ENCODE measurements at places on chromosomes 3 and 15.

DNA sequence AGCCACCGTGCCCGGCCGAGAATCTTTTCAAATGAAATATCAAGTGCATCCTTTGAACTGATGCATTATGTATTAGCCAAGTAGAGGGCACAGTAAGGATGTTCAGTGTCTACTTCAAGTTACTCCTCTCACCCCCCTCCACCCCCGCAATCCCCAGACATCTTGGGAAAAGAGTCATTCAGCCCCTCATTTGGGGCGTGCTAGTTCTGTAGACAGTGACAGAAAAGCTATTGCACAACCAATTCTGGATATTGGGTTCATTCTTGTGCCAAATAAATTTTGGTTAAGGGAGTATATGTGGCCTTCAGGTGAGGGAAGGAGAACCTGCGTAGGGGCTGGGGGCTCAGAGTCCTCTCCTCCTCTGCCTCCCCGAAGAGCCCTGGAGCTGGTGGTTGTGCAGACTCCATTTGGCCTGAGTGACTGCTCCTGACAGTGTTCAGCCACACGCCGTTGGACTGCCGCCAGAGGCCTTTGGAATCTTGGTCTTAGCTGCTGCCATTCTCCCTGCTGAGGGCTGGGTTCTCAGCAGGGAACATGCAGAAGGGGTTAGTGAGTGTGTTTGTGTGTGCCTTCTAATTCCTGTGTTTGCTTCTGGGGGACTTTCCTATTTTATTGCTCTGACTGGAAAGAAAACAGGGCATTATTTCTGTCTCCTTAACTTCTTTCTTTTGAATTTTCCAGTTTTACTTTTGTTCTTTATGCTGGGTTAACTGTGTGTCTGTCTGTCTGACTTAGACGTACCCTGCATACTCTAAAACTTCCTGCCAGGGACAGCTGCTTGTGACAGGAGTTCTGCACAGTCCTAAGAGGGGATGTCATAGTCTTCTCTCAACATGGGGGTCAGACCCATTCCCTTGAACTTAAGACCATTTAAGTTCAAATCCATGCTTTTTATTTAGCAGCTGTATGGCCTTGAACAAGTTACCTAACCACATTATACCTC, 21.0 kb downstream of the RARB start:
- DNase-seq: no peak

DNA sequence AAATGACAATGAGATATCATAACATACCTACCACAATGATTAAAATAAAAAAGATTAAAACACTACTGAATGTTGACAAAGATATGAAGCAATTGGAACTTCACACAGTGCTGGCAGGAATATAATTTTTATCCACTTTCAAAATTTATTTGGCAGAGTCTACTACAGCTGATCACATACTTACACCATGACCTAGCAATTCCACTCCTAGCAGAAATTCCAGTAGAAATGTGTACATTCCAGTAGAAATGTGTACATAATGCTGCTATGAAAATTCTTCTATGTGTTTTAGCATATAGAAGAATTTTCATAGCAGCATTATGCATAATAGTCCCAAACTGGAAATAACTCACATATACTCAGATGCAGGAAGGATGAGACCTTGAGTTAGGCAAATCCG, 43.5 kb downstream of the IFT57 start:
- no peak for DNase-seq

- DNase-seq: no peak
These were observed 66.2 kb downstream of the RASA2 start for GRCh38 chr3:141553055-141553454.

GRCh38 chr3:144032531-144033239, 61.1 kb downstream of the DIPK2A start:
- DNase-seq: no peak

DNA sequence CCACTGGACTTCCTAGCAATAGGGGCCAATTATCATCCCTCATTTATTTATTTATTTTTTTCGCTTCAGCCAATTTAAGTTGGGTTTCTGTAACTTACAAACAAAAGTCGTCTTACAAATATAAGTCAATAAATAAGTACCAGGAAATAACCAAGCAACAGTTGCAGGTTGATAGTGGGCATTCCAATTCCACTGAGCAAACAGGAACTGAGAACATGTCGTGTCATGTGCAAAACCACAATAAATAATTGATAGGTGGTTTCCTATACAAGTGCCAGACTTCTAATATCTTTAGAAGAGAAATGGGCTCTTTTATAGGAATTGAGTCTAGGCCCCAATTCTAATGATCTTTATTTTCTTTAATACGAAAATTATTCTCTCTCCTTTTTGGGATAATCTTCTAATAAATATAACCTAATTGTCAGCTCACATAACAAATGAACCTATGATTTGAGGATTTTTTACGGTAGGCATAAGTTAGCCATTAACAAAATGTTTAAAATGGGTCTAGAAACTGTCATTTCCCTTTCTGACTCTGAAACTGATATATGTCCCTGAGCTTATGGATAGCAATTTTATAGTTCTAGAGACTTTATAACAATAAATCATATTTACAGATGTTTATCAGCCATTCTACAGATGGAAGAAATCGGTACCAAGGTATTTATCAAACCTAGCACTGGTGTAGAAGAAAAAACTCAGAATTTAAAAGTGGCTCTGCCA, 571.8 kb downstream of the FOXP1 start:
- DNase-seq: peak; percentile 75

DNA sequence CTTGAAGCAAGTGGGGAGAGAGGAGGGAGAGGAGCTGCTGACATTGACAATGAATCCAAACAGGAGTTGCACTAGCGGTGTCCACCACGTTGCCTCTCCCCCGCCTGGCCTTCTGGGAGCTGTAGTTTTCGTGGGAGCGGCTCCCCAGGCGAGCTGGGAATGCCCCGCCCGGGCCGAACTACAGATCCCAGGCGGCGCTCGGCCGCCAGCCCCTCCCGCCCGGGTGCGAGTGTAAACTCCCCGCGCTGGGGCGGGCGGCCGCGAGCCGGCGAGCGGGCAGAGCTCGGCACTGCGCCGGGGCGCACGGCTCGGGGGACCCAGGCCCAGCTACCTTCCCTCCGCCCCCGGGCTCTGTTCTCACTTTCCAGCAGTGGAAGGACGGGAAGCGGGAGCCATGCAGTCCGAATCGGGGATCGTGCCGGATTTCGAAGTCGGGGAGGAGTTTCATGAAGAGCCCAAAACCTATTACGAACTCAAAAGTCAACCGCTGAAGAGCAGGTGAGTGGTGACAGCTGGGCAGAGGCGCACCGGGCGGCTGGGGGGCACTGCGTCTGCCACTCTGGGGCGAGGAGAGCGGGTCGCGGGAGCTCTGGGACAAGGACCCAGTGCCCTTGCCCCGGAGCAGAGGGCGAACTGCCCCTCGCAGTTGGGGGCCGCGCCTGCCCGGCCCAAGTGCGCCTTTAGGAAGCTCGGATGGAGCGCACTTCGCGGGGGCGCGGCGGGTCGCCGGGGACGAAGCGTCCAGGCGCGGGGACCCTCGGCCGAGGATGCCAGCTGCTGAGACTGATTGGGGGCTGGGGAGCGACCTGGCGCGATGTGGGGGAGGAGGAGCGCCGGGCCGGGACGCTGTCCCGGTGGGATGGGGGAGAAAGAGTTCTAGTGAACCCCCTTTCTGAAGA, at the start of gene MITF:
Gene MITF (plus strand): TSS at position 261 of the 899 bp plus-strand sequence. CDS start 134 bp downstream, at position 395.
- DNase-seq: peak; percentile 34

DNA sequence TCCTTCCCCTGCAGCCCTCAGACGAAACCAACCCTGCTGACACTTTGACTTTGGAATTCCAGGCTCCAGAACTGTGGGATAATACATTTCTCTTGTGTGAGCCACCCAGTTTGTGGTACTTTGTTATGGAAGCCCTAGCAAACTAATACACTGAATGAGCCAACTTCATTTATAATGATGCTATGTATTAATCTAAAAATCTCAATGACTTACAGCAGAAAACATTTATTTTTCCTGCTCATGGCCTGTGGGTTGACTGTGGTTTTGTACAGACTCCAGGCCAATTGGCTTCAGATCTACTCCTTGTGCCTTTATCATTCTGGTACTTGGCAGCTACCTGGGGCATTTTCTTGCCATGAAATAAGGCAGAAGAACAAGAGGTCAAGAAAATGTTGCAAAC, 152.4 kb downstream of the EBLN2 start:
- DNase-seq: no peak

- no peak for DNase-seq
These were observed 201.4 kb upstream of the STT3B start for GRCh38 chr3:31331278-31331677.

DNA sequence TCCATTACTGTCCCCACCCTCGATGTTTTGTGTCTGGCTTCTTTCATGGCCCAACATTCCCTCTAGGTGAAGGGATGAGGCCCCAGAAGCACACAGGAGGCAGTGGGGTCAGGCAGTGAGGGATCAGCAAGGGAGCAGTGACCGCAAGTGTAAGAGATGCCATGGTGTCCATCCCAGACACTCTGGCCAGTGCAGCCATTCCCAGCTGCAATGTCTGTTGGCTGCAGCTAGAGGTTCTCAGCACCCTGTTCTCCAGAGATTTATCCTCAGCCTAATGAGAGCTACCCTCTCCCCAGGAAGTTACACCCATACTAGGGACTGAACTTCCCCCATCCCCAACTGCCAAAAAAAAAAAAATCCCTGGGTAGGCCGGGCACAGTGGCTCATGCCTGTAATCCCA, 40.2 kb downstream of the TRANK1 start:
- no peak for DNase-seq

DNA sequence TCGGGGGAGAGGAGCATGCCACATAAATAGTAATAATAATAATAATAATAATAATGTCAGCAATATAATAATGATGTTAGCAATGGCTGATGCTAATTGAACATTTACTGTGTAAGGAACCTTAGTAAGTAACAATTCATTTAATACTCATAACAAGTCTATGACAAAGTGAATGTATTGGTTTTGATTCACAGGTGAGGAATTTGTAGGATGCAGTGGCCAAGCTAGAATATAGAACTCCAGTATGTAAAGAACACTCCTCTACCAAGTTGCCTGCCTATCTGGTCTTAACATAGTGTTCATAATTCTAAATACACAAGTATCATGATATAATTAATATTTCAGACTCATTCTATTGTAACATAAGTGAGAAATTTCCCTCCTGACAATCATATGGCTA, 1016.5 kb downstream of the ROBO1 start:
- DNase-seq: no peak

GRCh38 chr15:66411190-66411589, 24.5 kb downstream of the MAP2K1 start:
- DNase-seq: no peak

GRCh38 chr3:172040981-172041963, 1.9 kb downstream of the FNDC3B start:
- no peak for DNase-seq

DNA sequence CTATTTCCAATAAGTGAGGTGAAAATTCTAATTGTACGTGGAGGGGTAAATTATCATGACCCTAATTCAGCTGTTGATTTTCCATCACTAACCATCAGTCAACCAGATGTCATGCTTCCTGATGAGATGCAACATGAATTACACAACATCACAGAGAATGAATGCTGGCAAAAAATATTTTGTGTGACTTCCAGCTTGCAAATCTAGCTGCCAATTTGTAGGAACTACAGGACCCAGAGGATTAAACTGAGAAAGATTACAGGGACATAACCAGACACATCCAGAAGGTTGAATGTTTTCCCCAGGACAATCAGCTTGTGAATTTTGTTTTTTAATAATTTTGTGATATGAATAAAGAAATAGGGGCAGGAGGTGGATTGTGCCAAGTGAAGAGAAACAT, 349.0 kb upstream of the ATP10A start:
- DNase-seq: no peak

GRCh38 chr15:62765916-62766315, 276.6 kb upstream of the TPM1 start:
- no peak for DNase-seq
